ENCODE measurements at places on chromosomes 2 and 18.

GRCh38 chr2:68994864-68995263 is 18.1 kb upstream of the ANTXR1 start:
- peak; percentile 65 for DNase-seq

GRCh38 chr18:32803568-32803967 is 30.7 kb upstream of the KLHL14 start:
- DNase-seq = no peak

DNA sequence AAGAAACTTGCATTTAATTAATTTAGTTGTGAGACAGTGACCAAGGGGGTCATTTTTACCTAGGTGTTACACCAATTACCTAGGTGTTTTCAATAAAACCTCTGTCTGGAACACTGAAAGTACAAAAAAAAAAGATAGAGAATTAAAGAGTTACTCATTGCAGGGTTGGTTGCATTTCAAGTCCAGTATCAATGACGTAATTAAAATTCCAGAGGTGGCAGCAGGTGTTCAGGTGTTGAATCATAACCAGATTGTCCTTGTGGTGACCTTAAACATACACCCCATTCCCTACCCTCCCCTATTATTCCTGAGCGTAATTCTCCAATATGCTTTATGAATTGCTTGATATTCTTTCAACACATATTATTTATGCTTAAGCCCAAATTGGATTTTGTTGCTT is 352.0 kb upstream of the SLC8A1 start:
- no peak for DNase-seq

- no peak for DNase-seq
These were observed 26.9 kb downstream of the EHD3 start for GRCh38 chr2:31260870-31261269.

GRCh38 chr2:29462293-29462692 is 347.1 kb downstream of the CLIP4 start:
- DNase-seq = peak; percentile 55

GRCh38 chr18:23596183-23596582 is 9.9 kb upstream of the NPC1 start:
- DNase-seq = no peak

GRCh38 chr2:100739735-100740432 is 80.1 kb upstream of the NPAS2 start:
- no peak for DNase-seq

GRCh38 chr2:224357098-224357901 is 44.6 kb downstream of the FAM124B start:
- no peak for DNase-seq

- peak; percentile 24 for DNase-seq
These were observed 431 bp downstream of the FAM98A start for GRCh38 chr2:33598561-33599174.

GRCh38 chr2:45070113-45070652 is 60.9 kb upstream of the SIX2 start:
- no peak for DNase-seq
